ENCODE measurements at places on chromosomes 2 and 18. TPM values are rescaled to one million over a fixed set of nuclear protein-coding genes. Genes with fewer than 3 reads are reported as not detected.

The ALLC gene
- total RNA-seq: not detected

The SERPINB11 gene
- not detected for total RNA-seq

The UNC80 gene
- not detected for total RNA-seq

The ZNF236 gene
- total RNA-seq: 23.6 TPM

The FEV gene
- not detected for total RNA-seq

The LANCL1 gene
- 33.3 TPM for total RNA-seq

The REG3G gene
- 0.96 TPM for total RNA-seq

The SEMA4F gene
- 7.7 TPM for total RNA-seq

The MYO1B gene
- 86.4 TPM for total RNA-seq

DNA sequence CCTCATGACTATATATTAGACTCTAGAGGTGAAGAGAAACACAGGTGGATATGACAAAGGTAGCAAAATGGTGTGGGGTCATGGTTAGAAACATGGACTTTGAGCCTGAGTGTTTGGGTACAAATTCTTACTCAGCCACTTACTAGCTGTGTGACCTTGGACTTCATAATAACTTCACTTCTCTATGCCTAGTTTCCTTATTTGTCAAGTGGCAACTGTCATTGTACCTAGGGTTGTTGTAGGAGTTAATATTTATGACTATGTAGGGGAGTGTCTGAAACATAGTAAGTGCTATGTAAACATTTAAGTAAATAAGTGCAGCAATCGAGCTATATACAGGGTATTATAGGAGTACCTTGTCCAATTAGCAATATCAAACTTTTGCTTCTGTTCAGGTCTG is 49.7 kb upstream of the RAPH1 start:
- H3K27ac ChIP-seq: no peak overlapping the region
- peaks cover 9% of the 10 kb centered on the region for H3K4me1 ChIP-seq
- H3K27me3 ChIP-seq: no peaks in the 10 kb centered on the region
- DNase-seq: no peak

DNA sequence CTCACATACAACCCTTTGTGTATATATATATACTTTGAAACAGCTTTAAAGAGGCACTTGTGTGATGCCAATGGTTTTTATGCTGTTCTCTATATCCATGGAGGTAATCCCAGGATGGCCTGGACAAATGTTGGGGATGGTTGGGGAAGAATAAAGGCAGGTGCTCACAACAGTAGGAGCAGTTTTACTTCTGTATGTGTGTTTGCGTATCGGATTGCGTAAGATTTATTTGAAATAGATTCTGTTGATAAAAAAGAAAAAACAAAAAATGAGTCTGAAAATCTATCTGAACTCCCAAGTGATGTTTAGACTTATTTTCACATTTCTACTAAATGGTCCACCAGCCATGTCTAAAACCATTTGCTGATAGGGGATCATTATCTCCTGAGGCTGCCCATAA is 29.3 kb downstream of the MRPL19 start:
- peaks cover 2% of the 10 kb centered on the region for H3K36me3 ChIP-seq
- H3K4me3 ChIP-seq: no peak overlapping the region

- no peak overlapping the region for H3K27ac ChIP-seq
- H3K4me1 ChIP-seq: no peaks in the 10 kb centered on the region
- H3K4me3 ChIP-seq: no peak overlapping the region
- no peaks in the 10 kb centered on the region for H3K27me3 ChIP-seq
Measured at GRCh38 chr2:85250045-85250444, 77.7 kb downstream of the TGOLN2 start.

DNA sequence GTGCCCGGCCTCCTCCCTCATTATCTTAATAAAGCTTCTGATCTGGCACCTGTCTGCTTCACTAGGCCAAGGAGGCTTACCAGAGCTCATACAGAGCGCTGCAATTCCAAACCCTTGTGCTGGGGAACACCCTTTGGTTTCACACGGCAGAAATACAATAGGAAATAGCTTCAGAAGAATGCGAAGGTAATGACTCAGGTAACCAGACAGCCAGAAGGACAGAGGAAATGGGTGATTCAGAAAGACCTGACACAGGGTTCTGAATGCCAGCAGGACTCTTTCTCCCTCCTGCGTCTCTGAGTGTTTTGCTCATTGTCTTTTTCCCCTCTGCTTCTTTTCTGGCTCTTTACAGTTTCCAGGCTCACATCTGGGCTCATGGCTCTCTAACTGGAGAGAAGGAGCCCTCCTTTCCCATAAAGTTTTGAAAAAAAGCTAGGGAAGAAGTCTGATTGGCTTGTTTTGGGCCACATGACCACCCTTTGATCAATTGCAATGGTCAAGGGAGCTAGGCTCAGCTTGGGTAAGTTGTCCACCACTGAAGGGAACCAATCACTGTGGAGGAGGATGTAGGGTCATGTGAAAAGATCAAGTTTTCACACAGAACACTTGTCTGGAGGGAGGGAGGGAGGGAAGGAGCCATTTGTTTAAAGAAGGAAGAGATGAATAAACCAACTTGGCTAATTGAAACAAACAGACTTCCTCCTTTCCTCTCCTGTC is 90.5 kb upstream of the UPP2 start:
- no peak overlapping the region for H3K27ac ChIP-seq
- no peak for DNase-seq
- H3K27me3 ChIP-seq: no peaks in the 10 kb centered on the region
- no peaks in the 10 kb centered on the region for H3K36me3 ChIP-seq
- no peaks in the 10 kb centered on the region for H3K4me1 ChIP-seq
- no peak overlapping the region for H3K4me3 ChIP-seq

DNA sequence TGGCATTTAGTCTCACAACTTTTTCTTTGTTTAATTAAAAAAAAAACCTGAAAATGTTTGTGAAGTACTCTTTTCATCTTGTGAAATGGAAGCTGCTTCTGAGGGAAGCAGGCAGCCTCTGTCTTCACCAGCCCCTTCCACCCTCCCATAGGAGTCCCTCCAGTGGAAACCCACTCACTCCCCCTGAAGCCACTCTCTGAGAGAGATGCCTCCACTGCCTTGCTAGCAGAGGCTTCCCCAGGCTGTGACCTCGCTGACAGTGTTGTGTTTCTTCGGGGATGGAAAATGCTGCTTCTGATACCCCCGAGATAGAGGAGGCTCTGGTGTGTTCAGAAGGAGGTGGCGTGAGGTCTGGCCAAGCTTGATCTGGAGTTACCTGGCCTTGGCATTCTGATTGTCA is 59.9 kb downstream of the SH3RF3 start:
- no peaks in the 10 kb centered on the region for H3K36me3 ChIP-seq
- no peak for DNase-seq
- H3K4me3 ChIP-seq: no peak overlapping the region
- H3K4me1 ChIP-seq: peaks cover 3% of the 10 kb centered on the region

DNA sequence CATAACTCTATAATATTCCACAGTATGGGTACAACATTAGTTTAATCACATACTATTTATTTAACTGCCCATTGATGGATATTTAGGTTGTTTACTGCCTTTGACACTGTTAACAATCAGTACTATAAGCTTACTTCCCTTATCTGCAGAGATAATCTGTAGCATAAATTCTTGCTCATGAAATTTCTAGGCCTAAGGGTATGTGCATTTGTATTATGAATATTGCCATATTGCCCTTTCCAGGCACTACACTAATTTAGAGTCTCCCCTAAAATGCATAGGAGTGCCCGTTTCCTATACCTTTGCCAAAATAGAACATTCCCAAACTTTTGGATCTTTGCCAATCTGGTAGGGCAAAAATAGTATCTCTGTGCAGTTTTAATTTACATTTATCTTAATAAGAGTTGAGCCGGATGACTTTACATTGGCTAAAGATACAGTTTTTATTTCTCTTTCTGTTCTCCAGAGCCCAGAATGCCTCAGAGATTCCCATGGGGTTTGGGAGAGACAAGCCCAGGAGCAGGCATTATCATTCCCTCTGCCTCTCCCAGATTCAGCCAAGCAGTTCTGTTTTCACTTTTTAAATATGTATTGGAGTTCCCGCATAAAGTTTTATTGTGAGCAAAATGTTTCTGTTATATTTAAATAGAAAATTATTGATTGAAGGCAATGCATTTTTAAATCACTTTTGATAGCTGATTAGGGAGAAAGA is 102.8 kb downstream of the CAPN13 start:
- no peaks in the 10 kb centered on the region for H3K4me1 ChIP-seq
- H3K27me3 ChIP-seq: no peaks in the 10 kb centered on the region
- no peak overlapping the region for H3K27ac ChIP-seq
- no peak for DNase-seq
- H3K4me3 ChIP-seq: no peak overlapping the region

GRCh38 chr18:79607361-79607952 is 72.1 kb upstream of the CTDP1 start:
- H3K27ac ChIP-seq: no peak overlapping the region
- H3K27me3 ChIP-seq: no peaks in the 10 kb centered on the region
- no peak overlapping the region for H3K4me3 ChIP-seq
- no peaks in the 10 kb centered on the region for H3K36me3 ChIP-seq
- no peak for DNase-seq

GRCh38 chr2:127084611-127085316 is 22.2 kb downstream of the BIN1 start:
- no peaks in the 10 kb centered on the region for H3K27me3 ChIP-seq
- H3K27ac ChIP-seq: no peak overlapping the region
- no peaks in the 10 kb centered on the region for H3K36me3 ChIP-seq
- no peak for DNase-seq
- H3K4me3 ChIP-seq: no peak overlapping the region

DNA sequence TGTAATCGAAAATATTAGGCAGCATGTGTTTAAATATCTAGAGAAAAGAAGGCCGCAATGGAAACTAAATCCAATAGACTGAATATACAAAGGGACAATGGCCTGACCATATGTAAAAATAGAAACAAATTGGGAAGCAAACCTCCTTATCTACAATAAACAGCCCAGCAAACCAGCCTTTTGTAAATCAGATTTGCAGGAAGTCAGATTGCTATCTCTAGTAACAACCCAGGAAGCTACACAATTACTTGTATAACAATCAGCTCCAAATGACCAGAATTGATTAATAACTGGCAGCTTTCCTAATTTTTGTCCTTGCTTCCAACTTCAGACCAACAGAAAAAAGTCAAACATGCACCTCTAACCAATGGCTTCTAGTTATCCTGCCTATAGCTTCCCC is 860.0 kb downstream of the CPS1 start:
- H3K4me1 ChIP-seq: no peaks in the 10 kb centered on the region
- no peak overlapping the region for H3K4me3 ChIP-seq
- H3K27me3 ChIP-seq: no peaks in the 10 kb centered on the region
- DNase-seq: no peak
- H3K36me3 ChIP-seq: no peaks in the 10 kb centered on the region
- no peak overlapping the region for H3K27ac ChIP-seq

- no peak for DNase-seq
- H3K4me3 ChIP-seq: no peak overlapping the region
- H3K4me1 ChIP-seq: no peaks in the 10 kb centered on the region
- H3K27me3 ChIP-seq: no peaks in the 10 kb centered on the region
- H3K27ac ChIP-seq: no peak overlapping the region
Measured at GRCh38 chr2:188466761-188467160, 175.1 kb downstream of the GULP1 start.

GRCh38 chr2:55010149-55010591 is 40.1 kb downstream of the RTN4 start:
- H3K36me3 ChIP-seq: no peaks in the 10 kb centered on the region
- H3K4me3 ChIP-seq: no peak overlapping the region
- peak; percentile 61 for DNase-seq
- no peak overlapping the region for H3K27ac ChIP-seq
- H3K27me3 ChIP-seq: no peaks in the 10 kb centered on the region

DNA sequence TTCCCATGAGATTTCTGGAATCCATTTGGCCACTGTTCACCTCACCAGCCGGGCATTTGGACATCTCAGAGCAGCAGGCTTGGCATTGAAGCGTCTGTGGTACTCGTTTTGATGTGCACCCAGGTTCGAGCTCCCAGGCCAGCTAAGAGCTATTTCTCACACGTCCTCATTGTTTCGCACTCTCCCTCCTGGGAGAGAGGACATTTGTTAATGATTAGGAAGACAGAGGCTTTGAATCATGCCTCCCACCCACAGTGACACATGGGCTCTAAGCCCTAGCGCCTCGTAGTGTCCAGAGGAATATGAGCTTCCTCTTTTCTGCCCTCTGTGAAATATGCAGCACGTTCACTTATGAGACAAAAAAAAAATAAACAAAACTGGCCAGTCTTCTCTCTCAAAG is 361.8 kb downstream of the RND3 start:
- no peaks in the 10 kb centered on the region for H3K27me3 ChIP-seq
- no peaks in the 10 kb centered on the region for H3K36me3 ChIP-seq
- H3K4me3 ChIP-seq: no peak overlapping the region
- no peak for DNase-seq

- H3K27ac ChIP-seq: no peak overlapping the region
- no peak for DNase-seq
- H3K36me3 ChIP-seq: no peaks in the 10 kb centered on the region
- no peaks in the 10 kb centered on the region for H3K27me3 ChIP-seq
Measured at GRCh38 chr2:128374711-128375413, 56.2 kb upstream of the HS6ST1 start.

DNA sequence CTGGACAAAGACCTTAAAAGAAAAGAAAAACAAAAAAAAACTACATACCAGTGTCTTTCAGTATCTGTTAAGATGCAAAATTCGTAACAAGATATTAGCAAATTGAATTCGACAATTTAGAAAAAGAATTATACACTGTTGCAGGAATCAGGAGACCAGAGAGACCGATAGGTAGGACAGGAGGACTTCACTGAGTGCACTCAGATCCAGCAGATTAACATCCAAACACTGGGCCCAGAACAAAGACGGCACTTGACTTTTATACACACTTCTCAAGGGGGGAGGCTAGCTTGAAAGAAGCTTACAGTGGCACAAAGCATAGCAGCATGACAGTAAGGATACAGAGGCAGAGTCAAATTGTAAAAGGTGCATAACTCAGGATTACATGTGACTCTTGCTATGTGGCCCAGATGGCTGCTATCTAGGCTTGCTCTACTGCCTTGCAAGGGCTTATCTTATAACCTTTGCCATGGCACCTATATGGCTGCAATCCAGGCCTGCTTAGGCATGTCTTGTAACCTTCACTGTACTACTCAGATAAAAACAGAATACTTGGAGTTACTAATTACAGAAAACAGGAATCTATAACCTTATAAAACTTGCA is 507.3 kb upstream of the LRRTM4 start:
- H3K4me1 ChIP-seq: no peaks in the 10 kb centered on the region
- H3K4me3 ChIP-seq: no peak overlapping the region
- H3K27ac ChIP-seq: no peak overlapping the region
- no peaks in the 10 kb centered on the region for H3K27me3 ChIP-seq
- no peaks in the 10 kb centered on the region for H3K36me3 ChIP-seq

- H3K27me3 ChIP-seq: no peaks in the 10 kb centered on the region
- no peak overlapping the region for H3K27ac ChIP-seq
- DNase-seq: no peak
- no peaks in the 10 kb centered on the region for H3K4me1 ChIP-seq
- no peaks in the 10 kb centered on the region for H3K36me3 ChIP-seq
Measured at GRCh38 chr2:180579388-180579787, 401.0 kb upstream of the UBE2E3 start.
